RWPE1 (cell line): ENCODE measurements at places on chromosomes 16 and 17.

DNA sequence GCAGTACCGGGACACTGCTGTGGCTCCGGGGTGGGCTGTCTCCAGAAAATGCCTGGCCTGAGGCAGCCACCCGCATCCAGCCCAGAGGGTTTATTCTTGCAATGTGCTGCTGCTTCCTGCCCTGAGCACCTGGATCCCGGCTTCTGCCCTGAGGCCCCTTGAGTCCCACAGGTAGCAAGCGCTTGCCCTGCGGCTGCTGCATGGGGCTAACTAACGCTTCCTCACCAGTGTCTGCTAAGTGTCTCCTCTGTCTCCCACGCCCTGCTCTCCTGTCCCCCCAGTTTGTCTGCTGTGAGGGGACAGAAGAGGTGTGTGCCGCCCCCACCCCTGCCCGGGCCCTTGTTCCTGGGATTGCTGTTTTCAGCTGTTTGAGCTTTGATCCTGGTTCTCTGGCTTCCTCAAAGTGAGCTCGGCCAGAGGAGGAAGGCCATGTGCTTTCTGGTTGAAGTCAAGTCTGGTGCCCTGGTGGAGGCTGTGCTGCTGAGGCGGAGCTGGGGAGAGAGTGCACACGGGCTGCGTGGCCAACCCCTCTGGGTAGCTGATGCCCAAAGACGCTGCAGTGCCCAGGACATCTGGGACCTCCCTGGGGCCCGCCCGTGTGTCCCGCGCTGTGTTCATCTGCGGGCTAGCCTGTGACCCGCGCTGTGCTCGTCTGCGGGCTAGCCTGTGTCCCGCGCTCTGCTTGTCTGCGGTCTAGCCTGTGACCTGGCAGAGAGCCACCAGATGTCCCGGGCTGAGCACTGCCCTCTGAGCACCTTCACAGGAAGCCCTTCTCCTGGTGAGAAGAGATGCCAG lies 12.9 kb downstream of the STH start:
- no peak for DNase-seq

DNA sequence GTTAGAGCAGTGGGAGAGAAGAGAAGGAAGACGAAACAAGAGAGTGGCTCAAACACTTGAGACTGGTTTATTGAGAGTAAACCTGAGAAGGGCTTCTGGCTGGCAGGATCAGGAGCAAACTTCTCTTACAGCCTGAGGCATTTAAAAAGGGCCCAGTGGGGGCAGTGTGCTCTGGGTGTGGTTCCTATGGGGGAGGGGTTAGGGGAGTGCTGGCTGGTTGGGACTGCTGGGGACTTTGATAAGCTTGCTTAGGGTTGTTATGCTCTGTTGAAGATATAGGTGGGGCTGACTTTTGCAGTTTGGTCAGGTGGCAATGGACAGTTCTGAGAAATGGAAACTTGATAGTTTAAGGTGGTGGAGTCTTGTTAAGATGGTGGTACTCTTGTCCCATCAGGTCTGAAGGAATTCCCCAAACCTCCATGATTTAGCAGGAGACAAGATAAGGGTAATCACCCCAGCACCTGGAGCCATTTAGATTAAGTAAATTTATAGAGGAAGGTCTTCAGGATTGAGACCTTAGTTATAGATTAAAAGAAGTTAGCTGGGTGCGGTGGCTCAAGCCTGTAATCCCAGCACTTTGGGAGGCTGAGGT lies 79.3 kb downstream of the EMP2 start:
- no peak for DNase-seq

DNA sequence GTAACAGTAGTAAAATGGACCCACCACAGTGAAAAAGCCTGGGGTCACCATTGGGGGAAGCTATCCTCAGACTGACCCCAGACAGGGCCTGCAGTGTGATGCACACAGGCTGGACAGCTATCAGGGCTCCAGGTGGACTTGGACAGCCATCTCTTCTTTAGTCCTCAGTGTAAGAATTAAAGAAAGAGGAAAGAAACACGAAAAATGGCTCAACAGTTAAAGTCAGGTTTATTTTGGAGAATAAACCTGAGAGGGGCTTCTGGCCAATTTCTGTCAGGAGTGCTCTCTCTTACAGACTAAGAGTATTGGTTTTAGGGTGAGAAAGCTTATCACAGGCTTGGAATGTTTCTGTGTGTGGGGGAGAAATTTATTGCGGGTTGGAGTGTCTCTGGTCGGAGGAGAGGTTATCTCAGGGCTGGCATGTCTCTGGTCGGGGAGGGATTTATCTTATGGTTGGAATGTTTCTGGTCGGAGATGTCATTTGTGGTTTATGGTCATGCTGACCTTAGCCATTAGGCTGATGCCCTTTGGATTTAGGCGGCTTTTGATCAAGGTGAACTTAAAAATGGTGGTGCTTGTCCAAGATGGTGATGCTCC lies 10.8 kb upstream of the B4GALNT2 start:
- DNase-seq = no peak

DNA sequence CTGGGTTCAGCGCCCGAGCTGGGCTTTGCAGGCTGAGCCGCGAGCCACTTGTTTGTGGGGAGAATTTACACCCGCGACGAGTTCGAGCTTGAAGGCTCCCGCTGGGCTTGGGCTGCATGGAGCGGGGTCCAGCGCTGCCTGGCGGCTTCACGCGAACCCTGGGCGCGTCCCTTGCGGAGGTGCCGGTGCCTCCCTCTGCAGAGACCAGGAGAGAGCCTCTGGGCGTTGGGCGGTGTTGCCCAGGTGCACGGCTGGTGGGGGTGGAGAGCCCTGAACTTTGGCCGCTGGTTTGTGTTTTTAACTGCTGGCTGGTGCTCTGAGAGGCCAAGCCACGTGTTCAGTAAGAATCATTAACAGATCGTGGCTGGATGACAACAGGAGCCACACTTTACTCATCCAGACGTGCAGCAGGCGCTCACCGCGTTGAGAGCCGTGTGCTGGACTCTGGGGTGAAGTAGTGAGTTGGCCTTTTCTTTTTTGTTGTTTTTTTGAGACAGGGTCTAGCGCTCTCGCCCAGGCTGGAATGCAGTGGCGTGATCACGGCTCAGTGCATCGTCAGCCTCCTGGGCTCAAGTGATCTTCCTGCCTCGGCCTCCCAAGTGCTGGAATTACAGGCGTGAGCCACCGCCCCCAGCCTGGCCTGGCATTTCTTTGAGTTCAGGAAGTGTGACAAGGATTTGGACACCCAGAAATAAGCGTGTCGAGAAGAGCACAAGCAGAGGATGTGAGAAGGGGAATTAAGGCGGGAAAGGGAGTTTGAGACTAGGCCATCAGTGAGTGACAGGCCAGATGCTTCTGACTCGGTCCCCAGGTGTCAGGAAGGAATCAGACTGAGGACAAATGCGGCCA lies 827 bp downstream of the CDK10 start:
- peak; percentile 32 for DNase-seq

- peak; percentile 45 for DNase-seq
These were observed 8.0 kb upstream of the GINS2 start for GRCh38 chr16:85696781-85697180.

DNA sequence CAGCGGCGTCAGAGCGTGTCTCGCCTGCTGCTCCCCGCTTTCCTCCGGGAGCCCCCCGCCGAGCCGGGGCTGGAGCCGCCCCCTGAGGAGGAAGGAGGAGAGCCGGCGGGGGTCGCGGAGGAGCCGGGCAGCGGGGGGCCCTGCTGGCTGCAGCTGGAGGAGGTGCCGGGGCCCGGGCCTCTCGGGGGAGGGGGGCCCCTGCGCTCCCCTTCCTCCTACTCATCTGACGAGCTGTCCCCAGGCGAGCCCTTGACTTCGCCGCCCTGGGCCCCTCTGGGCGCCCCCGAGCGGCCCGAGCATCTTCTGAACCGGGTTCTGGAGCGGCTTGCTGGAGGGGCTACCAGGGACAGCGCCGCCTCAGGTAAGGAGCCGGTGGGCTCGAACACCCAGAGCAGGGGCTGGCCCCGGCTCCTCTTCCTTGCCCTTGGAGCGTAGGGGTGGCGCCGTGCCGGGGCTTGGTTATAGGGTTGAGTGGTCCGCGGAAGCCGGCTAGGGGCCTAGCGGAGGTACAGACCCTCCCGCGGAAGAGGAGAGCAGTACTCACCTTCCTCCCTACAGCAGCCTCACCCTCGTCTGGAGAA lies 841 bp downstream of the RAPGEFL1 start:
- no peak for DNase-seq

DNA sequence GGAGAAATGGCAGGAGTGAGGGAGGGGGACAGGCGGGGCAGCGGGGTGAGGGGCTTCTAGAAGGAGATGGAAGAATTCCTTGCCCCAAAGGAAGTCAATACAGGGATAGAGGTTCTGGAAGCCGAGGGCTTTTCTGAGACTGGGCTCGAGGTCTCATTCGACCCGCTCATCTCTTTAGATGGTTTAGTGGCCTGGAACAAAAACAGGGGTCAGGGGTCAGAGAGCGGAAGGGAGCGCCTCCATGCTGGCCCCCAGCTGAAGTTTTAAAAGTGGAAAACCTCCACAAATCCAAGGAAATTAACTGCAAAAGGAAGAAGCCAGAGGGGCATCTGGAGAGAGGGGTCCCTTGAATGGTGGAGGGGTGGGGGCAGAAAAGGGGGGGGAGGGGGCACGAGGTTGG lies 72.5 kb downstream of the SRCIN1 start:
- DNase-seq = no peak

DNA sequence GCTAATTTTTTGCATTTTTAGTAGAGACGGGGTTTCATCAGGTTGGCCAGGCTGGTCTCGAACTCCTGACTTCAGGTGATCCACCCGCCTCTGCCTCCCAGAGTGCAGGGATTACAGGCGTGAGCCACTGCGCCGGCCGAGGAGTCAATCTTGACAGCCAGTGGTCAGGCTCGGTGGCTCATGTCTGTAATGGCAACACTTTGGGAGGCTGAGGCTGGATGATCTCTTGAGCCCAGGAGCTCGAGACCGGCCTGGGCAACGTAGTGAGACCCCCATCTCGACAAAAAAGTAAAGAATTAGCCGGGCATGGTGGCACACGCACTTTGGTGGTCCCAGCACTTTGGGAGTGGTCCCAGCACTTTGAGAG lies 608 bp upstream of the PGS1 start:
- no peak for DNase-seq

DNA sequence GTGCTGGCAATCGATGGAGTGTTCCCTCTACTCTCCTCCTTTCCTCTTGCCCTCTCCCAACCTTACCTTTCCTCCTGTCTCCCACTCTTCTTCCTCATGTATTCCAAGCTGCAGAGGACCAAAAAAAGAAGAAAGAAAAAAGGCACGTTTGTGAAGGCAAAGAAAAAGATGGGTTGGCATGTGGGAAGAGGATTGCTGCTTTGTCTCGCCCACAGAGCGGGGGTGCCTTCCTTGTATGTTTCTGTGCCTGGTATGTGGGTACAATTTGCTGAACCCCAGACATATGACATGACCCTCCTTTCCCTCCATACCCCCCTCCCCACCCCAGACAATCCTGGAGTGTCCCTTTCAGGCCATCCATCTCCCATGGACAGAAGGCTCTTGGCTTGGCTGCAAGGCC lies 13.1 kb upstream of the CTCF start:
- no peak for DNase-seq

- no peak for DNase-seq
These were observed 9.5 kb downstream of the MRPL27 start for GRCh38 chr17:50363217-50364060.

GRCh38 chr16:51392521-51393187 lies 241.6 kb upstream of the SALL1 start:
- DNase-seq = no peak

DNA sequence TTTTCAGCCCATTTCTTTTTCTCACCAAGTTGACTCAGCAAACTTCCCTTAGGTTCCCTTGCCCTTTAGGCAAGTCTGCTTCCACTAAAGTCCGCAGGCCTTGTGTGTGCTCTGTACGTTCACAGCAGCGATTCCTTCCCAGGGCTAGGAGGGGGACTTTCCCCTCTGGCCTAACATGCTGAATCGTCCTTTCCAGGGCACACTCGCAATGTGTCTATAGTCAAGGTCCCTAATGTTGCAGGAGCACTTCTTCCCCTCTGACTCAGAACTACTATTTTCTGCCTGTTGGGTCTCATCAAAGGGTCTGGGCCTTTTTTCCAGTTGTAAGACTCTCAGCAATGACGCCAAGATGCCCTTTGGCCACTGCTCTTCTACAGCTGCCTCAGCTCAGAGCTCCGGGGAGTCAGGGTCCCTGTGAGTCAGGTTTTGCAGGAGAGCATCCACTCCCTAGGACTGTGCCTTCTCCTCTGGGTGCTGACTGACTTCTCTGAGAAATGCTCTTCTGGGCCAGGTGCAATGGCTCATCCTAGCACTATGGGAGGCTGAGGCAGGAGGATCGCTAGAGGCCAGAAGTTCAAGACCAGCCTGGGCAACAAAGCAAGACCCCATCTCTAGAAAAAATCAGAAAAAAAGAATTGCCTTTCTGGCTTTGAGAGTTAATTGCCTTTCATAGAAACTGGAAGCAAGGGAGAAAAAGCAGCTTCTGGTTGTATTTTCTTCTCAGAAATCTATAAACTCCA lies 64.4 kb upstream of the TBX2 start:
- DNase-seq = no peak

- DNase-seq = no peak
These were observed 7.2 kb downstream of the RASL10B start for GRCh38 chr17:35738519-35739133.

DNA sequence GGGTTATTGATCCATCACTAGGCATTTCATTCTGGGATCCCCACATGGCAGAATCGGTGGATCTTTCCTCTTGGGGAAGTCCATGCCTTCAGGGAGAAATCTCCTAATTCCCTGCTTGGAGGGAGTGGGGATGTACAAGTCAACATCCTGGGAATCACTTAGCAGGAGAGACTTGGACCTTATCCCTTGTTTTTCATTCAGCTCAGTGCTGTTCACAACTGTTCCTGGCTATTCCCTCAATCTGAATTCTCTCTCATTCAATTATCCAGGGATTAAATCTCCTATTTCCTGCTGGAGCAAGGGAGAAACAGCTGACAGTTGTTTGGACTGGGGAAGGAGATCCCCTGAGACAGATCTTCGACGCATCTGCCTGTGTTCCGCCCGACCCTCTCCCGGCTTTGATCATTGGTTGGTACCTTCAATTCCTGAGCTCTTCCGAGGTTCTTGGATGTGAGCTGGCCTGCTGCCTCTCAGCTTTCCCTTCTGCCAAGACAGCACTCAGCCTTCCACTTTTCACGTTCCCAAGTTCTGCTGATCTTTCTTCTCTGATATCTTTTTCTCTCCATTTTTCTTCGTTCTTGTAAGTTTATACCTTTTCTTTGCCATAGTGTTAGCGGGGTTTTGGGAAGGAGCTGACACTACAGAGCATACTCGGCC lies 115.4 kb upstream of the GNAO1 start:
- no peak for DNase-seq

DNA sequence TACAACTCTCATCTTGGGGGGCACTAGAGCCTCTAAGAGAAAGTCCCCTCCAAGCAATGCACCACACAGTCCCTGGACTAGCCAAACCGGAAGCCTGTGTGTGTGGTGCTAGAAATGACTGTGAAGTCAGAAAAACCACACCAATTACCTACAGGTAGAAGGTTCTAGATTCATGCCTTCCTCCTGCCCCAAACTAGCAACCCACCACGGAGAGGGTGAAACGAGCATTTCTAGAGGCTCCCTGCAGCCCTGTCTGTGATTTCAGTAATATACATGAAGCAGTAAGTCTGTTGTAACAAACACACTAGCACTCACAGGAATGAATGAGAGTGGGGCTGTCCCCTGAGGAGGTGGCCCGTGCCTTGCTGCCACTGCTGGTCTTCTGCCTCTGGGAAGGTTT lies 13.6 kb downstream of the ZFHX3 start:
- DNase-seq = no peak
